ENCODE measurements at places on chromosomes 2 and 18.
A peak's percentile ranks its signal among the peaks of the same experiment; 100 is the strongest.

GRCh38 chr2:137677466-137677865 is 286.8 kb upstream of the HNMT start:
- no peak for DNase-seq

DNA sequence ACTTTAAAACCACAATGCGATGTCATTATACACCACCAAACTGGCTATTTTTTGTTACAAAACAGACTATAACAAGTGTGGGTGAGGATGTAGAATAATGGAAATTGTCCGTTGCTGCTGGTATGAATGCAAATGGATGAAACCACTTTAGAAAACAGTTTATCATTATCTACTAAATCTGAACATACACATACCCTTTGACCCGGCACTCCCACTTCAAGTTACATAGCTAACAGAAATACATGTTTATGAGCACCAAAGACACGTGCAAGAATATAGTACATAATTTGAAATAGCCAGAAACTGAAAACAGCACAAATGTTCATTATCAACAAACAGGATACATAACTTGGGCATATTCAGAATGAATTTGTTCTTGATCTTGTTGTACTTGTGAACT is 206.4 kb upstream of the CHAC2 start:
- DNase-seq, result no peak

DNA sequence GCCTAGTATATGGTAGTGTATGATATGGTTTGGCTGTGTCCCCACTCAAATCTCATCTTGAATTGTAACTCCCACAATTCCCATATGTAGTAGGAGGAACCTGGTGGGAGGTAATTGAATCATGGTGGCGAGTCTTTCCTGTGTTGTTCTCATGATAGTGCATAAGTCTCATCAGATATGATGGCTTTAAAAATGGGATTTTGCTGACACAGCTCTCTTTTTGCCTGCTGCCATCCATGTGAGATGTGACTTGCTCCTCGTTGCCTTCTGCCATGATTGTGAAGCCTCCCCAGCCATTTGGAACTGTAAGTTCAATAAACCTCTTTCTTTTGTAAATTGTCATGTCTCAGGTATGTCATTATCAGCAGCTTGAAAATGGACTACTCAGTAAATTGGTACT is 9.5 kb upstream of the SCN1A start:
- no peak for DNase-seq

- DNase-seq, result no peak
These were observed 281.4 kb downstream of the PAX3 start for GRCh38 chr2:222017252-222017850.

GRCh38 chr18:7273301-7273921 is 42.5 kb downstream of the LRRC30 start:
- DNase-seq, result no peak

DNA sequence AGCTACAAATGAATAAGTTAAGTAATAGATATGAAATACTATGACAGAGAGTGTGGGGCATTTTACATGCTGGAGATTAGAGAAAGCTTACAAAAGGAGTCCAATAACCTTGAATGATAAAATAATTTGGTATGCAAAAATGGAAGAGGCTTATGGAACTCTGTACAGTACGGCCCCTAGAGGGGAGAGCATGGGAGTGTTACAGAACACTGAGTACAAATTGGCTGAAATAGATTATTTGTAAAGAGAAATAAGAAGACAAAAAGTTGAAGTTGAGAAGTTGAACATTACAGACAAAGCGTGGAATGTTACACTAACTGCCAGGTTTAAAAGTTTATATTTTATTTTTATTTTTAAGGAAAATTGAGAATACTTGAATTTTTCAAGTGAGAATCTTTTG is 192.1 kb upstream of the DOK6 start:
- DNase-seq, result no peak

DNA sequence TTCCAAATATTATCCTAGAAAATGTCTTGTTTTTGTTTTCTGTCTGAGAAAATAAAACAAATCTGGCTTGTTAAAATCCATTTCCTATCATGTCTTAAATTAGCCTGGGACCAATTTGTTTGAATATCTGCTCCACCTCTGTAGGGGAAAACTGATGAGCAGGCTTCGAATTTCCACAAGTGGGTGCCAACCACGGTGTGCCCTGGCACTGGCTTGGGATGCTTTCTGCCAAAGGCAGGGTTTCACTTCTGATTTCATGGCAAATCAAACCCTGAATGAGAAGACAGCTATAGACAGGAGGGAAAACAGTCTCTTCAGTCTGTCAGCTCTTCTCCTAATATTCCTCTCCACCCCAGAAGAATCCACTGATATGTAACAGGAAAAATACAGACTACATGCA is 33.7 kb upstream of the STAT4 start:
- DNase-seq, result no peak

DNA sequence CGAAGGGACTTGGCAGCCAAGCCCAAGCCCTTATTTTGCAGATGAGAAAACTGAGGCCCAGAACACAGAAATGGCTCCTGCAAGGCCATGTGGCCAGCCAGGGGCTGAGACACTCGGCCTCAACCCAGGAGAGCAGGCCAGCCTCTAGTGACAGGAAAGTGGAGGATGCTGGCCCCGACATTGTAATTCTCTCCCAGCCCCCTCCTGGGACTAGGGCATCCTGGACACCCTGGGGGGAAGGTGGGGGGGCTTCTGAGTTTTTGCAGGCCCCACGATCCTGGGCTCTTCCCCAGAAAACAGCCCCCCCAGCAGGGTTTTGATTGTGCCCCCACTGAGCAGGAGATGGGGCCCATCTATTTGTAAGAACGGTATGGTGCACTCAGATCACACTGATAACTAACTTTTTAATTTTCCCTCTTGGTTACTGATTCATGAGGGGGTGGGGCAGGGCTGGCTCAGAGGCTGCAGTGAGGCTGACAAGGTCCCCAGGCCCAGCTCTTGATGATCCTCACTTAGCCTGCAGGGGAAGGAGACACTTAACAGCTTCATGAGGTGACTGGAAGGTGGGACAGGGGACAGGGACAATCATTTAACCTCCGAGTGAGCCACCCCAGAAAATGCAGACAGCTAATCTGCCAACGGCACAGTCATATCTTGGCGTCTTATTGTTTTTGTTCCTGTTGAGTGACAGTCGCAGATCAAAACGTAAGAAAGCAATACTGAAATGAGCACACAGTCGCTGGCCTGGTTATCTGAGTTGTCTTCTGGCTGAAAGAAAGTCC is 18.9 kb downstream of the SMAD7 start:
- no peak for DNase-seq

DNA sequence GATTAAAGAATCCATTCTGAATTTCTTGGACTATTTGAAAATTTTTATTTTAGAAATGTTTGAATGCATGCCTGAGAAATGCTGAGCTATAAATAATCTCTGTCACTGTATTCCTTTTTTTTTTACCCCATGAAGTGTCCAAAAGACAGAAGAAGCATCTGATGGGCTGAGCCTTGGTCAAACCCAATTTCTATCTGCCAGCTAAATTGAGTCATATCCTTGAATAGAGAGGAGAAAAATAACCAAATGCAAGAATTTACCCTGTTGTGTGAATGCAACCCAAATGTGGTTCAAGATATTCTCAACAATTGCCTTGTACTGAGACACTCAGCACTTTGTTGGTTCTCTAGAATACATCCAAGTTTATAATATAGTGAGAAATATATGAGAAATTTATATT is 223.5 kb downstream of the UBE2E3 start:
- DNase-seq, result peak; percentile 51

- peak; percentile 62 for DNase-seq
These were observed 1.1 kb downstream of the TLK1 start for GRCh38 chr2:171159372-171160118.
